ENCODE measurements at places on chromosomes 2 and 18.

GRCh38 chr2:68225119-68225632 is 27.2 kb downstream of the PPP3R1 start:
- peak; percentile 11 for DNase-seq

- DNase-seq, result no peak
These were observed 26.1 kb downstream of the BOLL start for GRCh38 chr2:197759013-197759412.

DNA sequence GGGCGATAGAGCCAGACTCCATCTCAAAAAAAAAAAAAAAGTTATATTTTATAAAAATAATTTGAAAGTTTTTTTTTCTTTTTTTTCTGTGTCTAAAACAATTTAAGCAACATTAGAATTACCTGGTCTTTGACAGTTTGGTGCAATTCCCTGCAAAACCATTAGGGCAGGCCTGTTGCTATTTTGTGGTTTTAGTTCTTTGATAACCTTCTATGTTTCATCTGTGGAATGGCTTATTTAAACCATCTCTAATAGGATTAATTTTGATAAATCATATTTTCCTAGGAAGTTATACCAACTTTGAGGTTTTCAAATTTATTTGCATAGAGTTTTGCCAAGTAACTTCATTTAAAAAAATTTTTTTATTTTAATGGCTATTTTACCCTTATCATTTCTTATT is 141.2 kb upstream of the TWIST2 start:
- no peak for DNase-seq

- no peak for DNase-seq
These were observed 182.3 kb downstream of the INO80D start for GRCh38 chr2:205903549-205904129.

- DNase-seq, result no peak
These were observed 155.6 kb upstream of the DSEL start for GRCh38 chr18:67672155-67672554.
